ENCODE measurements at places on chromosomes 2 and 18.

DNA sequence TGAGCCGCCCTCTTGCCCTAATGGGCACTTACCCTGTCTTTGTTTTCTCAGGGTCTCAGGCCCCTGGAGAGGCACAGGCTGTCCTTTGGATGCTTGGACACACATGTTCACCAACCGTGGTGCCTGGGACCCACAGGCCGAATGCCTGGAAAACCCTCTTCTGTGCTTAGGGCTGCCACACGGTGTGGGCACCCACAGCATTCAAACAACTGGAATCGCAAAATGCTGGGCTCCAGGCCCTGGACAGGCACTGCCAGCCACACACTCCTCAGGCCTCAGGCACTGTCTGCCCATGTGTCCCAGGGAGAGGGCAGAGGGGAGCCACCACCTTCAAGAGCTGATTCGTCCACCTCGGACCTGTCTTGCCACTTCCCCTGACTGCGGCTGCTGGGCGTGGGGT lies 123.1 kb upstream of the ACKR3 start:
- no peak for DNase-seq

DNA sequence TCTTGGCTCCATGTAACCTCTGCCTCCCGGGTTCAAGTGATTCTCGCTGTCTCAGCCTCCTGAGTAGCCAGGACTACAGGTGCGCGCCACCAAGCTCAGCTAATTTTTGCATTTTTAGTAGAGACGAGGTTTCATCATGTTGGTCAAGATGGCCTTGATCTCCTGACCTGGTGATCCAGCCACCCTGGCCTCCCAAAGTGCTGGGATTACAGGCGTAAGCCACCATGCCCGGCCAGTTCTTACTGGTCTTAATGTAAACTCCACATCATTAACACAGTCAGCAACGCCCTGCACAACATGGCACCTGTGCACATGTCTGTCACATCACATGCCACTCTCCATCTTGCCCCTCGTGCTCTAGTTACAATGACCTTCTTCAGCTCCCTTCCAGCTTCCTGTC lies 5.8 kb upstream of the KIF3C start:
- DNase-seq: no peak

DNA sequence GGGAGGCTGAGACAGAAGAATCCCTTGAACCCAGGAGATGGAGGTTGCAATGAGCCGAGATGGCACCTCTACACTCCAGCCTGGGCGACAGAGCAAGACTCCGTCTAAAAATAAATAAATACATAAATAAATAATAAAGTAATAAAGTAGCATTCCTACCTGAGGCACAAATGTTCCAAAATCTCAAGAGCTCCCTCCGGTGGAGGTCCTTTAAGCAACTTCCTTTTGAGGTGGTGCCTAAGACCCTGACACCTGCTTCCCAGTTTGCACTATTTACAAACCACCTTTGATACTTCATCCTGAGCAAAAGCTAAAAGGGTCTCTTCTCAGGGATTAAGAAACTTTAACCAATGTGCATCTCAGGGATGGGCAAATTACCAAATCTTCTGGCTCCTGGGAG lies 505.1 kb downstream of the CNTNAP5 start:
- DNase-seq: no peak

GRCh38 chr2:30645081-30645744 lies 162.0 kb downstream of the CAPN13 start:
- no peak for DNase-seq

- DNase-seq: no peak
These were observed 87.7 kb upstream of the HAAO start for GRCh38 chr2:42879913-42880737.

- DNase-seq: no peak
These were observed 29.3 kb downstream of the FHOD3 start for GRCh38 chr18:36326771-36327170.

DNA sequence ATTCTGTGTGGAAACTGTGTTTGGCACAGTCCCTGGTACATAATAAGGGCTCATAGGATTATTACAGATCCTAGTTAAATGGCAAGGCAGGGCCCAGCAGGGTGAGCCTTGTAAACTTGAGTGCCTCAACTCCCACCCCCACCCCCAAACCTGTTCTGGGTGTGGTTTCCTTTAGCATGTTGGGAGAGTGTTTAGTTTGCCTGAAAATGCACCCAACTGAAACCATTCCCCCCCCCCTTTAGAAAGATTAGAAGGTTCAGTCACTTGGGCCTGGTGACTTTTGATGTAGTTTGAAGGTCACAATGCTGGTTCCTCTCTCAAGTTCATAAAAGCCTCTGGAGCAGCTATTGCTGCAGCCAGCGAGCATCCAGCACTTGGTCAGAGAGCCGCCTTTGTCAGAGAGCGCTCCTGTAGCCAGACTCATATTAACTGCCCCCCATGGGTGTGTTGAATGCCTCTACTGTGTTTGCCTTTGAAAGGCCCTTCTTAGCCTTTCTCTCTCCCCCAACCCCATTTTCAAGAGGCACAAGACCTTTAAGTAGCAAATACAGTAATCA lies 113.7 kb downstream of the SPTBN1 start:
- DNase-seq: no peak

- DNase-seq: no peak
These were observed 326.1 kb upstream of the HS6ST1 start for GRCh38 chr2:128644718-128645256.

- DNase-seq: no peak
These were observed 65.0 kb downstream of the MAPRE2 start for GRCh38 chr18:35106013-35106844.

DNA sequence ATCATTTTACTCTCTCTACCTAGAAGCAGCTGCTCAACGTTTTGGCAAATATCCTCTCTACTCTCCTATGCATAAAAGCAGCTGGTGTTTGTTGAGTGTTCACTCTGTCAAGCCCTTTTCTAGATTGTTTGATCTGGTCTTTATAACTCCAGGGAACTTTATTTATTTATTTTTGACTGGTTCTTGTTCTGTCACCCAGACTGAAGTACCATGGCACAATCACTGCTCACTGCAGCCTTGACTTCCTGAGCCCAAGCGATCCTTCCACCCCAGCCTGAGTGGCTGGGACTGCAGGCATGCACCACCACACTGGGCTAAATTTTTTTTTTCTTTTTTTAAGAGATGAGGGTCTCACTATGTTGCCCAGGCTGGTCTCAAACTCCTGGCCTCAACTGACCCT lies 12.7 kb downstream of the CATIP start:
- no peak for DNase-seq

- DNase-seq: no peak
These were observed 44.5 kb downstream of the DOCK10 start for GRCh38 chr2:224997802-224998201.

DNA sequence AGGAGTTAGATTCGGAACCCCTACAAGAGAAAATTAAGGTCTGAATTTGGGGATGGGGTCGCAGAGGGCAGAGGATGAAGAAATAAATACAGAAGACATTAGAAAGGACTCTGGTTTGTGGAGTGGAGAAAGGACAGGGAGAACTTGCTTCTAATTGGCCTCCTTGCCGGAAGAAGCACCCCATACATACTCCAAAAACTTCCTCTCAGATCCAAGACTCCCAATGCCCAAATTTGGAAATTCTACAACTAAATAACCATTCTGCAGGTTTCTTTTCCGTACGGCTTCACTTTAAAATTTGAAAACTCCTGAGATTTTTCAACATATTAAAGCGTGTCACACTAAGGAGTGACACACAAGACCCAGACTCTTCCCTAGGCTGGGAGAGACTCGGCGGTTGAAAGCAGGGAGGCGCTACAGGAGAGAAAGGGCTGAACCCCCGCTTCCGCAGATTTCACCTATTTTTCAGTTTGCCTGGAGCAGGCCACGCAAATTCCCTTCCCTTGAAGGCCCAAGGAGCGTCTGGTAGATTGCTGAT lies 478 bp downstream of the CLHC1 start:
- DNase-seq: no peak

DNA sequence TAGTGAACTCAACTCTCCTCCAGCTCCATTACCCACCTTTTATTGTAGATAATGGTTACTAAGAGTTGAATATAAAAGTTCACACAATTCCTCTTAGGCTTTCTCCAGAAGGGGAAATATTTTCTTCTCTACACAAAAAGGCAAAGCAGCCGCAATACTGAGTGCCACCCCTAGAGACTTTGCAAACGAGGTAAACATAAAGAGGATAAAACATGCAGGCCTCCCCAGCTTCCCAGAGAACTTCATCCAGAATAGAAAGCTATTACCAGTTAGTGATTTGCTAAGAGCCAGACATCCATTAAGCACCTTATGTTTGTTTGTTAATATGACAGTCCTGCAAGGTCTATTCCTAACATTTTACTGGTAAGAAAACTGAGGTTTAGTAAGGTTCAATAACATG lies 17.4 kb downstream of the ZNF521 start:
- no peak for DNase-seq

- no peak for DNase-seq
These were observed 65.3 kb upstream of the MAPK4 start for GRCh38 chr18:50494569-50494968.

DNA sequence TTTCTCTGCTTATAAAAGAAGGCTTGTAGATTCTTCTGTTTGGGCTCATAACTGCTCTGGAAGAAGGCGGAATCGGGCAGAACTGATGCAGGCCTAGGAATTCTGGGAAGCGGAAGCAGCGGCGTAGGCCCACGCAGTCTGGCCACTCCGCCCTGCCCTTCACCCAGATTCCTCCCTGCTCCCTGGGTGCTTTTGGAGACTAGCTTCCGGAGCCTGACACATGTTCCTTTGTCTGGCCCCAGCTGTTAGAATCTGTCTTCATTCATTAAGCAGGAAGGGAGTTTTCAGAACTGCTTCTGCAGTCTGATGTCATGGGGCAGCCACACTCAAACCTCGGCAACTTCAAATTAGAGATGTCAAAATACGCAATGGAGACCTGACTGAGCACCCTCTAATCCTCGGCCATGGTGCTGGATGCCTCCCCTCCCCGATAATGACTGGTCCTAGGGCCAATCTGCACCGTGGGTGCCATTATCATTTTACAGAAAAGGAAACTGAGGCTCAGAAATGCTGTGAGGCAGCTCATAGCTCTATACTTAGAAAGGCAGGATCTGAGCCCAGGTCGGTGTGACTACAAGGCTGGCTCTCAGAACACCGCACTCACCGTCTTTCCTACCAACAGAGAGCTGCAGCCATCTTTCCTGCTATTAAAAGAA lies 275.7 kb downstream of the MYCN start:
- no peak for DNase-seq

DNA sequence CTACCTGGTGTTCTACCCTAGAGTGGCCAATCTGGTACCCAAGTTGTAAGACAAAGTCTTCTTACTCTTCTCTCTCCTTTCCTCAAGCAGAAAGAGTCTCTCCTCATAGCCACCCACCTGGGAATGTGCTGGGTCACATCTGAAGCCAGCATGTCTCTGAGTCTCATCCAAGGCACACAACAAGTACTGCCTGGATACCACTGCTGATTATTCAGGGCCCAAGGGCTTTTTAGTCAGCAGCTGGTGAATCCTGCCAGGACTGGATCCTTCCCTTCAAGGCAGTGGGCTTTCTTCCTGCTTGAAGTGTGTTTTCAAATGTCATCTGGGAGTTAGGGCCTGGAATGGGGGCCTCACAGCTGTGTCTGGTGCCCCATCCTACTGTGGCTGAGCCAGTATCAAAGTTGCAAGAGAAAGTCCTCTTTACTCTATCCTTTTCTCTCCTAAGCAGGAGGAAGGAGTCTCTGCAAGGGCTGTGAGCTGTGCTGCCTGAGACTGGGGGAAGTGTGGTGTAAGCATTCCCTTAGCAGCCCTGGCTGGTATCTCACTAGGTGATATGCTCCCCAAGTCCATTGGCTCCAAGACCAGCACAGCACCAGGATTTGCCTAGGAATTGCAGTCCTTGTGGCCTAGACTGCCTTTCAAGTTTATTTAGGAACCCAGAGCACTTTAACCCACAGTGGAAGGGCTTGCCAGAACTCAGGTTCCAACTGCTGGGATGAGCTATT lies 27.2 kb downstream of the OXER1 start:
- DNase-seq: no peak

- no peak for DNase-seq
These were observed 59.9 kb upstream of the SNTG2 start for GRCh38 chr2:890791-891190.

GRCh38 chr2:238166391-238167343 lies 7.9 kb downstream of the ERFE start:
- no peak for DNase-seq

DNA sequence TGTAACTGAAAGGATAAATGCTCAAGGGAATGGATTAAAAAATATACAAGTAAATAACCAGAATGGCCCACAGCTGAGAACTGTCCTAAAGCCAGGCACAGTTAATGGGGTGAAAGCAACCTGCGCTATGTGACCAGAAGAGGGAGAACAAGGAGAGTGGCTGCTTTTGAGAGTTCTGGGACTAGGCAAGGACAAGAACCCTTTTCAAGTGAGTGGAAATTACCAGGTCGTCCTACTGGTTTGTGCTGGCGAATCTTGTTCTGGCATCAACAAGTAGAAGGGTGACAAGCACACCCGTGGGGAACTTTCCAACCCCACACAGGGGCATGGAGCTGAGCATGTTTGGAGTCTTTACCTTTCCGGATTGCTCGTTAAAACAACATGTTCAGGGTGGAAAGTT lies 82.8 kb downstream of the TMEM17 start:
- no peak for DNase-seq

GRCh38 chr2:186307871-186308270 lies 178.2 kb upstream of the ZC3H15 start:
- DNase-seq: no peak

- no peak for DNase-seq
These were observed 209.1 kb upstream of the ID2 start for GRCh38 chr2:8472545-8473323.

DNA sequence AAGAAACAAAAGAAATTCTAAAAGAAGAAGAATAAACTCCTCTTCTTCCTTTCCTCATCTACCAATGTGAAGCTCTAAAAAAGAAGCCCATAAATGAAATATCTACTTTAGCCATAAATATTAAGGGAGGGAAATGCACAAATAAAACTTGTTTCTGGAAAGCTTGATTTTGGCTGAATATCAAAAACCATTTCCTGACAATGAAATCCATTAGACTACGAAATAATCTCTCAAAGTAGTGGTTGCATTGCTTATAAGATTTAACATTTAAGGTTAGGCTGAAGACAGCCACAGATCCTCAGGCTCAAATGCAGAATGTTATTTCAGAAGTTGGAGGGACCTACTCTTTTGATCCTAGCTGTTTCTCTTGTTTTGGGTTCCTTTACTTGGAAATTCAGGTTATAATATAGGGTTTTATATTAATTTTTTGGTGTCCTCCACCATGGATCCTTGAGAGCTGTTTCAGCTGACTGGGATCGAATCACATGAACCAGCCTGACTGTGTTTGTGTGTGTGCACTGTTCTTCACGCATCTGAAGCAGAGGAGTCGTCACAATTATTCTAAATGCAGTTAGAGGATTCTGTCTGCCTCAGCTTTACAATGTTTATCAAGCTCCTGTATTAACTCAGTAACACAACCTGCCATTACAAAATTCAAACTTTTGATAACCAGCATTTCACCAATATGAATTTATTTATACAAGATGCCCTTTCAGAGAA lies 474.8 kb downstream of the ARHGAP15 start:
- no peak for DNase-seq

- DNase-seq: no peak
These were observed 21.8 kb downstream of the GBX2 start for GRCh38 chr2:236146436-236146835.
